ENCODE measurements at places on chromosomes 3 and 15.
A peak's percentile ranks its signal among the peaks of the same experiment; 100 is the strongest.

DNA sequence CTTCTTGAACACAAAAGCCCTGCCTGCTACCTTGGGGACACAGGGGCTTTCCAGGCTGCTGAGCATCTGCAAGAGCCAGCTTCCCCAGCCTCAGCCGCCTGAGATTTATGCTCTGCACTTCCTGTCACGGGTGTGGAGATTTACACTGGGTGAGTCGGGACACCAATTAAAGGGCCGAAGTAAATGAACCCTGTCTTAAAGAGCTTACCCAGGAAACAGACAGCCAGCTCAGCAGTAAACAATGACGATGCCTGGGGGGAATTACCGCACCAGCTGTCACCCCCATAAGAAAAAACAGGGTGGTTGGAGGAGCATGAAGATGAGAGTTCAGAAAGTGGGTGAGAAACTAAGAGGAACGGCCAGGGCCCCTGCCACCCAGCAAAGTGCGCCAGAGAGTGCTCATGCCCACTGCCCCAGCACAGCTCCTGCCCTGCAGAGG lies 37.5 kb upstream of the IQSEC1 start:
- no peak for DNase-seq

DNA sequence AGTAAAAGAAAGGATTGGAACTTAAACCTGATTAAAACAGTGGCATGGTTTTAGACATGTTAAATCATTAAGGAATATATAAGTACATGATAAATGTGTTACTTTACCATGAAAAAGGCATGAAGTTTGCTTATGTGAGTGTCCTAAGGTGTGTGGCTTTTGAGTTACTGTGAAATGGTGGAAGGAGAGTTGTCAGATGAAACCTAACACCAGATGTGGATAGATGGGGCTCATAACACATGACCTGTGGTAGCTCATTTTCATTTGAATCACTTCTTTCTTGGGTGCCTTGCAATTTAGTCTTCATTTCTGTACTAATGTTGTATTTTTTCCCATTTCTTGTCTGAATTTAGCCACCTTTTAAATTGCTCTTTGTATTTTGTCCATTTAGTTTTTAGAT lies 13.0 kb downstream of the MEF2A start:
- no peak for DNase-seq

DNA sequence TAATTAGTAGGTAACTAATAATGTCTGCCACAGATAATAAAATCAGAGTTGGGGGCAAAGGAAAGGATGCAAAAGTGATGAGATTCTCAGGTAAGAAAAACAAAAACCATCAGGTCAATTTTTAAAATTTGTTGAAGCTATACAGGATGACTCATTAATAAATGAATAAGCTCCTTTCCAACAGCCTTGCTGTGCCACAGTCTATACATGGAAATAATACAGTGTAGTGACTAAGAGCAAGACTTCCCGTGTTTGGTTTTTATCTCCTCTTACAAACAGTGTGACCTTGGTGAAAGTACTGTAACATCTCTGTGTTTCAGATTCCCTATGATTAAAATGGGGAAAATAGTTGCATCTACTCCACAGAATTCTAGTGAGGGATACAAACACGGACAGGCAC lies 331.6 kb downstream of the PYDC2 start:
- DNase-seq: no peak

DNA sequence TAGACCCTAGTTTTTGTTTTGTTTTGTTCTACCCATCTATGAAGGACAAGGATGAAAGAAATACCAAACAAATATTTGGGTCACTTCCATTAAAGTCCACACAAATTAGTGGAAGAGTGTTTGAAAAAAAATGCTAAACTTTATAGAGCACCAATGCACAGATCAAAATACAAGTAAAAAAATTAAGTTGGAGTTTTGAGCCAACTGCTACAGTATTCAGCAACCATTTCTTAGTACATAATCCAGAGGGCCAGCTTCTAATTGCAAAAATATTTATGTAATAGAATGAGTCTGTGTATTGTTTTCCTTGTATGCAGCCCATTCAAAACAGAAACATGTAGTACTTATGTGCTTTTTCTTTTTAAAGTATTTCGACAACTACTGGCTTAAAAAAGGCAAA lies 121.1 kb downstream of the CBLB start:
- no peak for DNase-seq

DNA sequence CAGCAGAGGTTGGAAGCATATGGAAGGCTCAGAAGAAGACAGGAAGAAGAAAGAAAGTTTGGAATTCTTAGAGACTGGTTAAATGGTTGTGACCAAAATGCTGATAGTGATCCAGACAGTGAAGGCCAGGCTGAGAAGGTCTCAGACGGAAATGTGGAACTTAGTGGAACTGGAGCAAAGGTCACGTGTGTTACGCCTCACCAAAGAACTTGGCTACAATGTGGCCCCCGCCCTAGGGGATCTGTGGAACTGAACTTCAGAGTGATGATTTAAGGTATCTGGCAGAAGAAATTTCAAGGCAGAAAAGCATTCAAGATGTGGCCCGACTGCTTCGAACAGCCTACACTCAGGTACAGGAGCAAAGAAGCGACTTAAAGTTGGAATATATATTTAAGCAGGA lies 83.1 kb downstream of the MYO5A start:
- peak; percentile 20 for DNase-seq

DNA sequence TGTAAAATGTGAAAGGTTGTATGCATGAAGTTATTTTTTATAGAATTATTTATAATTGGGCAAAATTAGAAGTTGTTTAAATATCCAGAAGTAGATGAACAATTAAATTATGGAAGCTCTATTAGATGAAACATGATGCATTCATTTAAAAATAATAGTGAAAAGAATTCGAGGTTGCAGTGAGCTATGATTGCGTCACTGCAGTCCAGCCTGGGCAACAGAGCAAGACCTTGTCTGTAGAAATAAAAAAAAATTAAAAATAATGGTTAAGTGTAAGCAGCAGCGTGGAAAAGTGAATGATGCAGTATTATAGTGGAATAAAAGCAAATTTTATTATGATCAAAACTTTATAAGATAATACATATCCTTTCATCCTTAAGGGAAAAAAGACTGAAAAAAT lies 14.3 kb downstream of the BUB1B start:
- DNase-seq: no peak

DNA sequence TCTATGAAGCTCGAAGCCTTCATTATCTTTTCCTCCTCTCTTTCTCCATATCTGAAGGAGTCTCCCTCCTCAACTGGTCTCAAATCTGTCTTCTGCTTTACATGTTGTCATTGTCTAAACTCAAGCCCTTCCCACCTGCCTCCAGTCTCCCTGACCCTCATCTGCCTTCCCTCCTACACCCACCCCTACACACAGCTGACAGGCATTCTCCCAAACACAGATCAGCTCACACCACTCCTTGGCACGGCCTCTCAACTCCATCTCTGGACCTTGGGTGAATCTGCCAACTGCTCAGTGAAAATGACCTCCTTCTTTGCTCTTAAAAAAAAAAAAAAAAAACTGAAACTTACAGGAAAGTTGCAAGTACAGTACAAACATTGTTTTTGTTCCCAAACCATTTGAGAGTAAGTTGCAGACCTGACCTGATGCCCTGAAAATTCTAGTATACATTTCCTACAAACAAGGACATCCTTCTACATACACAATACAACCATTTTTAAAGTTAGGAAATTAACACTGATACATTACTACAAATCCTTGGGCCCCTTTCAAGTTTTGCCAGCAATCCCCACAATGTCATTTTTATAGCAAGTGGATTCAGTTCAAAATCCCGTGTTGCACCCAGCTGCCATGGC lies 49.4 kb upstream of the UBE2E1 start:
- peak; percentile 87 for DNase-seq

GRCh38 chr3:174253196-174253823 lies 605.8 kb upstream of the NAALADL2 start:
- no peak for DNase-seq

GRCh38 chr3:141681390-141681780 lies 56.7 kb upstream of the RNF7 start:
- no peak for DNase-seq

DNA sequence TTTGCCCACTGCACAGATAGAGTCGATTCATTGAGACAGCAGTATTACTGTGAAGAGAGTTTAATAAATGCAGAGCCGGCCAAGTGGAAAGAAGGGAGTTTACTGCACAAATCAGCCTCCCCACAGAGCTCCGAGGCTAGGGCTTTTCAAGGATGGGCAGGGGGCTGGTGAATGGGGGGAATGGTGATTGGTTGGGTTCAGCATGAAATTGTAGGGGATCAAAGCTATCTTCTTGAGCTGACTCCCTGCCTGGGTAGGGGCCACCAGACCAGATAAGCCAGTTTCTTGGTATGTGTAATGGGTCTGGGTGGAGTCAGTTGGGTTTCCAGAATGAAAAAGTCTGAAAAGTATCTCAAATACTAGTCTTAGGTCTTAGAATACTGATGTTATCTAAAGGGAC lies 66.6 kb downstream of the SYNPR start:
- no peak for DNase-seq

DNA sequence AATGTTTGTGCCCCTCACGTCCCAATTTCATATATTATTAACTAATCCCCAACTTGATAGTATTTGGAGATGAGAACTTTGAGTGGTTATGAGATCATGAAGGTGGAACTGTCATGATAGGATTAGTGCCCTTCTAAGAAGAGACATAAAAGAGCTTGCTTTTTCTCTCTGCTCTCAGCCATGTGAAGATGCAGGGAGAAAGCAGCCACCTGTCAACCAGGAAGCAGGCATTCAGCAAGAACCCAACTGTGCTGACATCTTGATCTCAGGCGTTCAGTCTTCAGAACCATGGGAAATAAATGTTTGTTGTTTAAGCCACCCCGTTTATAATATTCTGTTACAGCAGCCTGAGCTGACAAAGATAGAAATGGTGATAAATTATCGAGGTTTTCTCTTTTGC lies 278.7 kb upstream of the KCNMB2 start:
- no peak for DNase-seq

DNA sequence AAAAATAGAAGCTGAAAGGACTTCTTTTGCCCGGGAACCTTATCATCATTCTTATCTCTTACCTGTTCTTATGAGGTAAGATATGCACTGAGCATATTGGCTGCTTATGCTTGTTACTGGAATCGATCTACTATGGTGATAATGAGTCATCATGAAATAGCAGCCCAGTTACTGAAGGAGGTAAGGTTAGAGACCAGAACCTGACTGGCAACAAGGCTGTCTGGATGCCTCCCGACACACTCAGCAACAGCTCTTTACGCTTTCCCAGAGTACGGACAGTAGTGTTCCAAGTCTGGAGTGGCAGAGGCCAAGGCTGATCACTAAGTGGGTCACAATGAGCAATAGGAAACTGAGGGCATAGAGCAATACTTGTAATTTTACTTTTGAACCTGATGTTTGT lies 314.1 kb downstream of the NLGN1 start:
- no peak for DNase-seq

- DNase-seq: no peak
Measured at GRCh38 chr3:76685858-76686257, 354.0 kb upstream of the ROBO2 start.

DNA sequence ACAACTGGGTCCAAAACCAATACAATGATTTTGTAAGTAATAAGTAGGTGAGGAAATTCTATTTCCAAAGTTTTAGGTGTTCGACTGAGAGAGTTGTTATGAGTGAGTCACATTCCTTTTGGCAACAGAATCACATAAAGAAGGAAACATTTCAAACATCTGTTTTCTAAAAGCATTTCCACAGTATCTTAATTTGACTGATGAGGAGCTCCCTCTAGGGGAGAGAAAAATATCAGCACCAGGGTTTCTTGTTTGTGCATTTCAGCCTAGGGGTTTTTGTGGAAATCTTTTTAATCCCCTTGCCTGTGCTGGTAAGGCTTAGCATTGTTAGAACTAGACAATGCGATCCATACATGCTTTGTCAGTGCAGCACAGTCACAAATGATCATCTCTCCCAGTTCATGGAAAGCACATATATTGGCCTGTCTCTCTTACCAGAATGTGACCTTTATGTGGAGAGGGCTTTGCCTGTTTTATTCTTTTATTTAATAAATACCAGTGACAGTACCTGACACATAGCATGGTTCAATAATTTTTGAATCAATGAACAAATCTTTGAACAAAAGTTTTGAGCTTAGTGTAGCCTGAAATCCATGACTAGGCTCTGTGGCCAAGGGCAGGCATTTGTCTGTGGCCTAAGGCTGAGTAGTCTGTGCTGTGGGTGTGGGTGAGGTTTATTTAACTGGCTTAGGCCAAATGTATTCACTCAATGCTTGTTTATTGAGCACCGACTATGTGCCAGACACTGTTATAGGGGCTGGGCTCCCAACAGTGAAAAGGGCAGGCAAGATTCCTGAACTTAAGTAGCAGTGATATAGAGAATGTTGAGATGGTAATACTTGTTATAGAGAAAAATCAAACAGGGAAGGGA lies 21.1 kb upstream of the IQCF6 start:
- peak; percentile 21 for DNase-seq

GRCh38 chr3:136366289-136366688 lies 116.1 kb downstream of the PCCB start:
- DNase-seq: no peak
